ENCODE measurements at places on chromosomes 4 and X.

DNA sequence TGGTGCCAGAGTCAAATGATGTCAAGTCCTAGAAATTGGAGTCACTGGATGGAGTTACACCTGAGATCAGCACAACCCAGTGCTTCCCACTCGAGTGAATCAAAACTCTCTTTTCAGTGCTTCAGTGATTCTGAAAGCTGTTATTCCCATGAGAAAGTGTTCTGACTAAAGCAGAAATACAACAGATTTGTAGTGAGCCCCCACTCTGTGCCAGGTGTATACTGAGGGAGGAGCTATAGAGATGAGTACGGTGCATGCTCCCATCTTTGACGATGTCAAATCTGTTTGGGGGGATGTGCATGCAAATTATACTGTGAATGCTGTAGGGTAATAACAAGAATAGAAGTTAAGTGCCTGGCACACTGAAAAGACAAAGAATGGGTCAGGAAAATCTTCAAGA is 330.2 kb downstream of the HS3ST1 start:
- DNase-seq, result no peak

GRCh38 chr4:22129454-22130029 is 181.0 kb upstream of the KCNIP4 start:
- DNase-seq, result no peak

DNA sequence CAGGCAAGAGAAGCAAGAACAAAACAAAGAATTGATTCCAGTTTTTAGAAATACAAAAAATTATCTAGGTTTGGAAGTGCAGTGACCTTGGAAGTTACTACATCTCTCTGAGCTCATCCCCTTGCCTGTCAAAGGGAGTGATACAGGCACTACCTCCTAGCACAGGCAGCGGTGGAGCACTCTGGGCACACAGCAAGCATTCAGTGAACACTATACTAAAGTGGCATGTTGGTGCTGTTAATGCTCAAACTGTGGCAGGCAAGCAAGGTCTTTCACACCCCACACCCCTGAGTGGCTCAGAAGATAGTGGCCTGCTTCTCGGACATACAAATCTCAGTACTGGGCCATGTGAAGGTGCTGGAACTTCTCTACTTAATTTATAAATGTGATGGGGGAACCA is 51.2 kb downstream of the DRD5 start:
- no peak for DNase-seq

DNA sequence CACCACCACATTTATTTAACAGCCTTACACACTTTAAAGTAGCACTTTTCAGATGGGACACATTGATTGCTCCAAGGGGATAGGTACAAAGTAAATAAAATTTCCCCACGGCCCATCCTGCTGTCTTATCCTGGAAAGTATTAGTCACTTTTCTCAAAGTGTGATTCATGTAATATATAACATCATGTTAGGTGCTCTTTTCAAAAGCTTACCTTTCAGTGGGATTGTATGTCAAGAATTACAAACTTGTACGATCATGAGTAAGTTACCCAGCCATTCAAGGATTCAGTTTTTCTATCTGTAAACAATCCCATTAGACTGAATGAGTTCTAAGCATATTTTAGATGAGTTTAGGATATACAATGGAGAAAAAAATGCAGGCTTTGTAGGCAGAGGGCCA is 876.6 kb upstream of the GRID2 start:
- DNase-seq, result no peak

DNA sequence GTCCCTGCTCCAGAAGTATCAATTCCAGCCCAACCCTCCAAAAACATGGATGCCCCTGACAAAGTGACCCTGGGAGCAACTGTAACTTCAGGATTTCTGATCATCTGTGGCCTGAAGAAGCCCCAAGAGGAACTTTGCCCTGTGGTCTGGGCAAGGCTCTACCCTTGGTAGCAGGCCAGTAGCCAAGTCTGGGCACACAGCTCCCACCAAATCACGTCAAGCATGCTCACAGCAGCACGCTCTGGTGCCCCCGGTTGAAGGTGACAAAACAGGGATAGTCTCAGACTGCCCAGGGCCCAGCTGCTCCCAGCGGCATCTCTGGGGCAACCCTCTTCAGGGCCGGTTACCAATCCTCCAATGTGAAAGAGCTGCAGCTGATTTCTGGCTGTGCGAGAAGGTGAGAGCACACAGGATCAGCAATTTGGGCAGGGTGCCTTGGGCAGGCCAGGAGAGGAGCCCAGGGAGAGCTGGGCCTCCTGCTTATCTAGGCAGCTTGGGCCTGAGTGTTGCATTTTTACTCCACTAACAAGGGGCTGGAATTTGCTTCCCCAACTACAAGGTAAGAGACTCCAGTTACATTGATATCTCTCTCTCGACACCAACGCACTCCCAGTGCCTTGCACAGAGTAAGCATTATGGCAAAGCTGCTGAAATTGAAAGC is 418.1 kb downstream of the BCOR start:
- DNase-seq, result no peak

DNA sequence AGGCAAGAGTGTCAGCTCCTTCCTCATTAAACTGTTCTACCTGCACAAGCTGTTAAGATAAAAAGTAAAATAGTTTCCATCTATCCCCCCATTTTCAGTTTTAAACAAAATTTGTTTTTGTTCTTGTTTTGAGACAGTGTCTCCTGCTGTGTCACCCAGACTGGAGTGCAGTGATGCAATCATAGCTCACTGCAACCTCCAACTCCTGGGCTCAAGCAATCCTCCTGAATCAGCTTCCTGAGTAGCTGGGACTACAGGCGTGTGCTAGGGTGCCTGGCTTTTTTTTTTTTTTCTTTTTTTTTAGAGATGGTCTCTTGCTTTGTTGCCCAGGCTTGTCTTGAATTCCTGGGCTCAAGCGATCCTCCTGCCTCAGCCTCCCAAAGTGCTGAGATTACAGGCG is 105.4 kb downstream of the HS6ST2 start:
- no peak for DNase-seq

DNA sequence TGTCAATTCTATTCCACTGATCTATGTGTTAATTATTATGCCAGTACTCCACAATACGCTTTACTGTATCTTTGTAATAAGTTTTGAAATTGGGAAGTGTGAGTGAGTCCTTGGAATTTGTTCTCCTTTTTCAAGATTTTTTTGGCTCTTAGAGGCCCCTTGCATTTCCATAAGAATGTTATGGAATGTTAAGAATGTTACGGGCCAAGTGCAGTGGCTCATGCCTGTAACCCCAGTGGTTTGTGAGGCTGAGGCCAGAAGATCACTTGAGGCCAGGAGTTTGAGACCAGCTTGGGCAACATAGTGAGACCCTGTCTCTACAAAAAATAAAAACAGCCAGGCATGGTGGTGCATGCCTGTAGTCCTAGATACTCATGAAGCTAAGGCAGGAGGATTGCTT is 167.6 kb upstream of the CXorf66 start:
- no peak for DNase-seq

DNA sequence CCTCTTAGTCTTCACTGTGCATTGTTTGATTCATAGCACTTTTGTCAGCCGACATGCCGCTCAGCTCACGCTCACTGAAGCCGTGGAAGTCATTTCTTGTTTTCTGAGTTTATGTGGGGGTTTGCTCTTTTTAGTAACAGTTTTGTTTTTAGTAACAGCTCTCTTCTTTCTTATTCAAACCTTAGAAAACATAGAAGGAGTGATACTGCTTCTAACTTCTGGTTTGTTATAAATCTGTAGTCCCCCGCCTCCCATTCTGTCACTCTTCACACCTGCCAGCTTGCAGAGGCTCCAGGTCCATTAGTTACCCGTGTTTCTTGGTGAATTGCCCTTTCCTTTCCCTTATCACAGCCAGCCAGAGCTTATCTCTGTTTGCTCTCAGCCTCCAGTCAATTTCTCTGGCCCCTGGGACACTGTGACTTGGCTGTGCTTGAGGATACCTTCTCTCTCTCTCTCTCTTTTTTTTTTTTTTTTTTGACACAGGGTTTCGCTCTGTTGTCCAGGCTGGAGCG is 50.5 kb downstream of the GRK4 start:
- peak; percentile 21 for DNase-seq

- DNase-seq, result no peak
Measured at GRCh38 chrX:110417128-110417527, 58.5 kb downstream of the RTL9 start.

- no peak for DNase-seq
Measured at GRCh38 chr4:28007693-28008092, 1147.1 kb downstream of the STIM2 start.

DNA sequence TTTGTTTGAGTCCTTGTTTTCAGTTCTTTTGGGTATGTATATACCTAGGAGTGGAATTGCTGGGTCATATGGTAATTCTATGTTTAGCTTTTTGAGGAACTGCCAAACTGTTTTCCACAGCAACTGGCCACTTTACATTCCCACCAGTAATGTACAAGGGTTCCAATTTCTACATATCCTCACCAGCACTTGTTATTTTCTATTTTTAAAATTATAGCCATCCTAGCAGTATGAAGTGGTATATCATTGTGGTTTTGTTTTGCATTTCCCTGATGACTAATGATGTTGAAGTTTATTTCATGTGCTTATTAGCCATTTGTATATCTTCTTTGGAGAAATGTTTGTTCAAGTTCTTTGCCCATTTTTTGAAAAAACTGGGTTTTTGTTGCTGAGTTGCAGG is 39.6 kb downstream of the TMEM164 start:
- DNase-seq, result no peak

GRCh38 chr4:143986180-143986579 is 33.0 kb downstream of the GYPB start:
- no peak for DNase-seq

DNA sequence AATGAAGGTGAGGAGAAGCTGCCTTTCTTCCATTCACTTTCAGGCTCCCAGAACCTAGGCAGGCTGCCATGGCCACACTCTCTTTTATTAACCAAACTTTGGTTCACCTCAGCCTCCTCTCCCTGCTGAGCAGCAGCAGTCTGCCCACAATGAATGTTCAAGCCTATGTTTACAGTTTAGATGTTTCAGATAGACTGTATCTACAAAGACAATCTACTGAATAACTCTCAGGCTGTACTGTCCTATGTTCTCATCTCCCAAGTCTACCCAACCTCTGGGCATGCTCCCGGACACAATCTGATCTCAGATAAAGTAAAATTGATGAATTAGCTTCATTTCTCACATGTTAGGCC is 59.2 kb upstream of the TMEM164 start:
- no peak for DNase-seq

GRCh38 chr4:124565371-124565770 is 147.2 kb downstream of the ANKRD50 start:
- no peak for DNase-seq

GRCh38 chr4:162282684-162283083 is 118.9 kb upstream of the FSTL5 start:
- no peak for DNase-seq

- no peak for DNase-seq
Measured at GRCh38 chr4:24213961-24214360, 324.1 kb upstream of the PPARGC1A start.

DNA sequence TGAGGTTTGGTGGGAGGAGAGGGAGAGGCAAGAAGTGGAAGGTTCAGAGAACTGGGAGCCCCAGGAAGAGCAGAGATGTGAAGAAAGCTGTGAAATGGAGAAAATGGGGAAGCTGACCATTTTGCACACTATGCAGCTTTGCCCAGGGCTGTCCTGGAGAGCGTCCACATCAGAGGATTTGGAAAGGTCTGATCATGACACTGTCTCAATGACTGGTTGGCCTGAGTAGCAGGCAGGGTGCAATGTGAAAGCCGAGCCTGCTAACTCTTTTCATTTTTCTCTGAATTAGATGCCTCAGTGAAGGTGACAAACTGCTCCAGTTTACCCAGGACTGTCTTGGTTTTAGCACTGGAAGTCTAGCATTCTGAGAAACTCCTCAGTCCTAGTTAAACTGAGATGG is 330.1 kb upstream of the RPS6KA3 start:
- DNase-seq, result no peak

DNA sequence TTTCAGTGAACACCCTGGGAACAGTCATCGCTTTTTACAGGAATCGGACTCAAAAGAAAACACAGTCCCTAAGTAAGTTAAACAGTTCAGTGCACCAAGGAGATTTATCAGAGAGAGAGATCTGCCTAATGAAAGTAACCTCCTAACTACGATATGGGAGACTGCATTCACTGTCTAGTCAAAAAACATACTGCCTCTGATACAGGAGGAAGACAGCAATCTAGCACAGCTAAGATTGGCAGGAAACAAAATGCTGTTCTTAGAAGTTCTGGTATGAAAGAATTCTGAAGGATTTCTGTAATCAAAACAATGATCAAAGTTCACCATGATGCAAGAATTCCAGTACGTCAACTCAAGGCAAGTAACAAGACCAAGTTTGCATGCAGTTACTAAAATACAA is 92.8 kb downstream of the MAML3 start:
- no peak for DNase-seq

DNA sequence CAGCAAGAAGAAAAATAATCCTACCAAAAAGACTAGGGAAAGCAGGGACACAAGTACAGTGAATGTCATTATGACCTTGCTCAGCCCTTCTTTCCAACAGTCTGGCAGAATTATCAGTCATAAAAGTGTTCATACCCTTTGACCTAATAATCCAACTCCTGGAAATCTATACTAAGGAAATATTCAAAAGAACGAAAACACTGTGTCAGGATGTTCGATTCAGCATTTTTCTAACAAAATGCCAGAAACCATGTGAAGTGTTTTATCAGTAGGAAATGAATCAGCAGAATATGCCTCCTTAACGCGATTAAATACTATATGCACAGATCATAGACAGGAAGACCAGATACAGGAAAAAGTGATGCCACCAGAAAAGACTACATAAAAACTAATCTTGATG is 16.2 kb upstream of the S100G start:
- no peak for DNase-seq

- no peak for DNase-seq
Measured at GRCh38 chrX:155896512-155896911, 15.4 kb downstream of the VAMP7 start.

GRCh38 chrX:81304563-81304962 is 102.7 kb downstream of the SH3BGRL start:
- DNase-seq, result no peak

DNA sequence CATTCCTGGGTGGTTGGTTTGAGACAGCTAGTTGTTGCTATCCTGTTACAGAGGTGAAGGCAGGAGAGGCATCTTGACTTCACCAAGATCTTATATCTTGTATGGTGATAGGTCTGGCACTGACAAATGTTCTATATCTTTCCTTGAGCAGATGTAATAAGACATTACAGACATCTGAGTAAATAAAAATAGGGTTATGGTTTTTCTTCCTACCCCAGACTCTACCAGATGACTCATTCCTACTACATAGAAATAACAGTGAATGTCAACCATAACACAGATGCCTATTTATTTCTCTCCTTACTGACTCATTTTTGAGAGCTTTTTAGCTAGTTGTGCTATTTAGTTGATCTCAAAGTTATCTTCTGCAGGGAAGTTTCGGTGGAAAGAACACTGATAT is 21.9 kb downstream of the HNRNPH2 start:
- DNase-seq, result no peak

DNA sequence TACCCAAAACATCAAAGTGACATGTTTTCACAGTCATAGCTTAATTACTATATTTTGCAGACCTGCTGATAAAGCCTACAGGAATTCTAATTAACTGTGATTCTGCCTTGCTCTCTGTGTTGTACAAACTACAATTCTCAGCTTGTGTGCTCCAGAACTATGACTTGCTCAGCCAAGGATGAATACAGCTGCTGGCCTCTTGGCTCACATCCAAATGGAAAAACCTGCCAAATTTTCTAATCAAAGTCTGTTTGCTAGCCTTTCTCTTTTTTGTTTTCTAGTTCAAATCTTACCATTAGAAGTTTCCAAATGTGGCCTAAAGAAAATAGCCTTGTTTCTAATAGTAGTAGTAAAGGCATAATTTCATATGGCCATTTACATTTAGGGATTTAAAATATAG is 1176.8 kb downstream of the FAM133A start:
- DNase-seq, result no peak

GRCh38 chr4:158722291-158722916 is 792 bp downstream of the PPID start:
- no peak for DNase-seq

GRCh38 chrX:143240658-143241057 is 214.9 kb downstream of the SPANXN4 start:
- no peak for DNase-seq
